ENCODE measurements at places on chromosomes 6 and 20.

DNA sequence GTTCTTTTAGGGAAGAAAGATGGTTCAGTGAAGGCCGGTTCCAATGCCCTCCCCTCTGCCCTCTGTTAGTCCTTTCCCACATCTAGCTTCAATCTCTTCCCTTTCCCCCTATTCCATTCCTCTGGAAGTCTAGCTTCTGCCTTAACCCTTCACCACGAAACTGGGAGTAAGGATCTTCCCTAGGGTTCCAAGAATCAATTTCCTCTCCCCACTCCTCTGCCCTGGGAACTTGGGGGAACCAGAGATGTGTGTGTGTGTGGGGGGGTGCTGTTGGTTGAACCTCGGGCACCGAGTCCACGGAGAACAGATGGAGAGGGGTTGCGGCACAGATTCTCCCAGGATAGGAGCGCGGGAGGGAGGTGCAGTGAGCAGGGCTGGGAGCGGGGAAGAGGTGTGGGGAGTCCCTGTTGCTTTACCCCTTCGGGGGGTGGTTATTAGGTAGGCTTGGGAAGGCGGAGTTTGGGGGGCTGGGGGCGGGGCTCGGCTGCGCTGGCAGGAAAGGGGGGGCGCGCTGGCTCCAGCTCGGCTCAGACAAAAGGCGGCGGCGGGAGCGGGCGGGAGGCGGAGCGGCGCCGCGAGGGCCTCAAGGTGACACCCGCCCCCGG lies at the start of gene TMEM151B:
TMEM151B (plus strand) TSS at position 530 of the 605 bp plus-strand sequence. CDS start 293 bp downstream, outside the sequence.
- DNase-seq = no peak

DNA sequence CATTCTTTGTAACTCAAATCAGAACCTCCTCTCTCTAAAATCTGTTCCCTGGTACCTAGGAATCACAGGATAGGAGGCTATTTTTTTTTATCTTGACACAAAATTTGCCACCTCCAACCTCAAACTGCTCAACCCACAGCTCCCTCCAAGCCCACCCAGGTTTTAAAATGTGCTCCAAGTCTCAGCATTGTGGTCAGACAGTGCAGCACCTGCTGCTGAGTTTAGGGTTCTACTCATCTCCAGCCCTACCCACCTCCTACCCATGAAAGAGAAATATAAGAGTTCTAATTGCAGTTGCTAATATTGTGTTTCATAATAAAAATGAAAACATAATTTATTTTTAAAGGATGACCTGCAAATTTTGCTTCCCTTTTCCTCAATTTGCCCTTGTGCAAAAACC lies 496.5 kb downstream of the MAFB start:
- DNase-seq = no peak

- DNase-seq = no peak
Measured at GRCh38 chr20:58713801-58714339, 21.3 kb downstream of the NPEPL1 start.

DNA sequence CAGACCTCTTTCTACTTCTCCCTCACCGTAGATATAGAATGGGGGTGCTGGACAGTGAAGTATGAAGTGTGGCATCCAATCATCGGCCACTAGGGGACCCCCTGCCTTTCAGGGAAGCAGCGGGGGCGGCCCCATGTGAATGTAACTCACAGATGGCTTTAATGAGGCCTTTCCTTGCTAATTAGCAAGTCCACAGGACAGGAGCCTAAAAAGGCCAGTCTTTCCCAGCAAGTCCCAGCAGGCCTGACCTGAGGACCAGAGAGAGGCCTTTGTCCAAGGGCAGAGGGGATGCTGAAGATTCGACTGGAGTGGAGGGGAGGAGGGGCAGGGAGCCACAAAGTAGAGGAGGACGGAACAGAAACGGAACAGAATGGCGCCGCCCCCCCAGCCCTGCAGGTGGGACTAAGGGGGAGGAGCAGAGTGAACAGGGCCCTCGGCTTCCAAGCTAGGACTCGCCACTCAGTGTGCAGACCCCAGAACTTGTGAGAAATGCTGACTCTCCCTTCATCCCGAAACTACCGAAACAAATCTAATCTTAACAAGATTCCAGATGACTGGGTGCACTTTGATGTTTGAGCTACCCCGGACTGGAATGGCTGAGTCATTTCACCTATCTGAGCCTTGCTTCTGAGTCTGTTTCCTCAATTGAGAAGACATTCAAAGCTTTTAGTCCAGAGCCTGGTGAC lies 5.8 kb downstream of the C6orf132 start:
- DNase-seq = peak; percentile 78

- DNase-seq = peak; percentile 65
Measured at GRCh38 chr20:2814076-2814475, 711 bp upstream of the C20orf141 start.

GRCh38 chr6:46011188-46012085 lies 4.2 kb downstream of the CLIC5 start:
- DNase-seq = no peak

DNA sequence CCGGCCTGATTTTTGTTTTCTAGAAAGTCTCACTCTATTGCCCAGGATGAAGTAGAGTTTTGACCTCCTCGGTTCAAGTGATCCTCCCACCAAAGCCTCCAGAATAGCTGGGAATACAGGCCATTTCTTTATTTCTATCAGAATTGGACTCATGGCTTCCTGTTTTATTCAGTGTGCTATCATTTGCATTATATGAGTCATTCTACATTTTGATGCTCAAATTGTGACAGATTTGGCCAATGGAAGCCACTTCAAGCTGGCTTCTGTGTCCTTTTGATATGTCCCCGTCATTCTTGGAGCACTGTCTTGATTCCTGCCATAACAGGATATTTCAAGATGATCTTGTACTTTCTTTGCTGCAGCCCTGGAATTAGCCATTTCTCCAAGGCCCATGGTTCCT lies 75.1 kb downstream of the CNBD2 start:
- no peak for DNase-seq

GRCh38 chr6:125816828-125817280 lies 26.1 kb downstream of the NCOA7 start:
- peak; percentile 71 for DNase-seq

- peak; percentile 48 for DNase-seq
Measured at GRCh38 chr6:90663873-90664272, 77.0 kb upstream of the MAP3K7 start.

- DNase-seq = no peak
Measured at GRCh38 chr6:151885234-151885633, 77.8 kb downstream of the ESR1 start.

DNA sequence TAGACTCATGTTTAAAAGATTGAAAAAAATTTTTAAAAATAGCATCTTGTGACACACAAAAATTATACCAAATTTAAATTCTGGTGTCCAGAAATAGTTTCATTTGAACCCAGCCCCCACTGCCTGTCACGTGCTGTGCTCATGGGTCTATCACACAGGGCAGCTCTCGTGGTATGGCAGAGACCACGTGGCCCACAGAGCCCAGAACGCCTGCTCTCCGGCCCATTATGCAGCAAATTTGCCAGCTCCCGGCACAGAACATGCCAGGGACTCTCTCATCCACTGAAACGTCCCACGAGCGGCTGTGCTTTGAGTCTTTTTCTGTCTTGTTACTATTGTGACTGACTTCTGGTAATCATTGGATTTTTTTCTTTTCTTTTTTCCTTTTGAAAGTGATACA lies 224.3 kb downstream of the TTLL2 start:
- no peak for DNase-seq

DNA sequence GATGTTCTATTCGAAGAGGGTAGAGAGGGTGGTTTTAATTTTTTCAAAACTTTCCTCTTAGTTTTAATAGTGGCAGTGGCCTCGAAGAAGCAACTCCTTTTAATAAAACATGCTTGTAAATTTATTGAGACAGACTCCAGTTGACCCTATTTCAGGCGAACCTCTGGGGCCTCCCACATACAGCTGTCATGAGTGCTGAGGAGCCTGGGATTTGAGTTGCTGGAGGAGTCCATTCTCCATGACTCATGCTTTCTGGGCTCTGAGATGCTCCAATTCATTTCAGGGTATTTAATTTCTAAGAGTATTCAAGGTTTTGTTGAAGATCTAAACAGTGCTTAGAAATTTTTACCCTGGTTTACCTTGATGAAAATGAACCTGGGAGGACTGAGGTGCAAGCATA lies 580.4 kb downstream of the CBLN4 start:
- DNase-seq = no peak

DNA sequence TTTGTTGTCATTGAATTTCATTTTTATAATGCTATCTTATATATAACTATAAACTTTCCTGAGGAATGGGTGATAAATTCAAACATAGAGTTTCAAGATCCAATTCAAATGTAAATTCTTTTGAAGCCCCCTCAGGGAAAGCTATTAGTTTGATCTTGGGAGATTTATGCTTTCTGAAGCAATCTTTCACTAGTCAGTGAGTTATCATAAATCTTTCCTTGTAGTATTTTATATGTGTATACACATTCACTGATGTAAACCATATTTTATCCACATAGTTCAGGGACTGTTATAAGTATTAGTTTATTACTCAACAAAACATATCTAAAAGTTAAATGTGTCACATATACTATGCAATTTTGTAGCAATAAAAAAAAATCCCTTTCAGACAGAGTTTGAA lies 2.9 kb upstream of the EPM2A start:
- DNase-seq = no peak

Data from trophoblast cell (in vitro differentiated cells and primary cell).